Activated naive CD4-positive, alpha-beta T cell (primary cell): ENCODE measurements at places on chromosomes 2 and 18.

DNA sequence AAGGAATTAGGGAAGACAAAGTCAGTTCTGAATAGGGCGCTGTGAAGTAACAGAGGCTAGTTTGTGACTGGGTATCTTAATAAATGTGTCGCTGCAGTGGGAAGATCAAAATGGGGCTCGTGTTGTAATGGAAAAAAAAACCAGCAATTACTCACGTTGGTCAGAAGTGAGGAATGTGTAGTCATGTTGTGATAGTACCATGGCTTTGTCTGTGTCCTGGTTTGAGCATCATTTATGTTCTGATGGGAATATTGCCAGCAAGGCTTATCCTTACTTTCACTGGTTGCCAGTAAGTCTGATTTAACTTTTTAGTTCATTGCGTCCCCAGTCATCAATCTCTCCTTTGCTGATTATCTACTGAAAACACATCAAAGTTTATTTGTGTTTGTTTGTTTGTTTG is 467.6 kb downstream of the NYAP2 start:
- DNase-seq: no peak

DNA sequence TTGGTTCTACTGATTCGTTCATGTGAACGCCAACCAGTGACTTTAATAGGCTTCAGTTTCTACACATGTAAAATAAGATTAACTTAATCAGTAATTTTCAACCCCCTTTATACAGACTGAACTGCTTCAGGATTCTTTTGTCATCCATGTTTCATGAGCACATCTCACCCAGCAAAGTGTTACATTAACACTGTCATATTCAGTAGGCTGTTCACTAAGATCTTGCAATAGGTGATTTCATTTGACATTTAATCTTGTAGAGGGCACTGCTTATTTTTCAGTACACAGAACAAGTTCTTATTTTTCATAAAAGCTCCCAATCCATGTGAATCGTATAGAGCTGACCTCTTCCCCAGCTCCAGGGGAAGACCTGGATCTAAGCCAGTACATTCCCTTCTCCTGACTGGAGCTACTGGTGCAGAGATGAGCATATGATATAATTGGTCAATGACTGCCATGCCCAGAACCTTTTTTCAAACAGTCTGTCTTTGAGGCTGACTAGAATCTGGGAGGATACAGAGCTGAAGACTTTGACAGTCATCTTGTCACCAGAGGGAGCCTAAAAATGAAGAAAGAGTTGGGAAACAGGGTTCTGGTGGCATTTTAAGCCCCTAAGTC is 72.2 kb upstream of the CHRNA1 start:
- no peak for DNase-seq

GRCh38 chr2:127508023-127508630 is 18.2 kb downstream of the IWS1 start:
- no peak for DNase-seq

GRCh38 chr2:40004336-40004735 is 225.3 kb upstream of the THUMPD2 start:
- DNase-seq: no peak

DNA sequence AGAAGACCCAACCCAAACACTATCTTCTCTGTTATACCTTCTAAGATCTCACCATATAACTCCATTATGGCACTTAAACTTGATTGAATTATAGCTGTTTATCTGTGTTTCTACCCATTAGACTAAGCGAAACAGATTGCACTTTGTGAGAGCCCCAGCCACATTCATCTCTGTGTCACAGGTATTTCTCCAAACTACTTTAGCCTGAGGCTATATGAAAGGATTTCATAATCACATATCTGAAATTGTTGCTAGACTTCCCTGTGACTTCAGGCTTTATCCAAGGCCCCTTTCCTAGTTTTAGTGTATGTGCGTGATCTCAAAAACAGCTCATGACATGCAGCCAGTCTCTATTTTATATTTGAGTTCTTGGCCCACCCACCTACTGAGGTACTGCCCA is 745.0 kb upstream of the ACVR2A start:
- no peak for DNase-seq

GRCh38 chr18:2982022-2982421 is 30.9 kb downstream of the LPIN2 start:
- no peak for DNase-seq

- DNase-seq: no peak
These were observed 260.0 kb upstream of the HS6ST1 start for GRCh38 chr2:128578406-128579390.

GRCh38 chr2:181419129-181419855 is 37.9 kb upstream of the ITGA4 start:
- DNase-seq: no peak

DNA sequence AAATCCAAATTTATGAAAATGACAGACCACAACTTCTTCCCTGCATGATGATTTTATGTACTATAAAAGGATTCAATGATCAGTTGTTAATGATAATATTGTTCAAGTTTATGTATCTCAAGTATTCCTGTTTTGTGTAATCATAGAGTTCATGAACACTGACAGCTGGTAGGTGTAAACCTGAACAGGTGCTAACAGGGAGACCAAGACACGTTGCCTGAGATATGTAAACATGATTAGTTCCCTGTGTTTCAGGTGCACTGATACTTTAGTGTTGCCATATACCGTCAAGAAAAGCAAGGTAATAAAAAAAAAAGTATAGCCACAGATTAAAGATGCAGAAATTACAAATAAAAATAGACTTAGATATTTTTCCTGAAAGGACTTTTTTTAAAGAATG is 131.8 kb downstream of the BAZ2B start:
- no peak for DNase-seq

DNA sequence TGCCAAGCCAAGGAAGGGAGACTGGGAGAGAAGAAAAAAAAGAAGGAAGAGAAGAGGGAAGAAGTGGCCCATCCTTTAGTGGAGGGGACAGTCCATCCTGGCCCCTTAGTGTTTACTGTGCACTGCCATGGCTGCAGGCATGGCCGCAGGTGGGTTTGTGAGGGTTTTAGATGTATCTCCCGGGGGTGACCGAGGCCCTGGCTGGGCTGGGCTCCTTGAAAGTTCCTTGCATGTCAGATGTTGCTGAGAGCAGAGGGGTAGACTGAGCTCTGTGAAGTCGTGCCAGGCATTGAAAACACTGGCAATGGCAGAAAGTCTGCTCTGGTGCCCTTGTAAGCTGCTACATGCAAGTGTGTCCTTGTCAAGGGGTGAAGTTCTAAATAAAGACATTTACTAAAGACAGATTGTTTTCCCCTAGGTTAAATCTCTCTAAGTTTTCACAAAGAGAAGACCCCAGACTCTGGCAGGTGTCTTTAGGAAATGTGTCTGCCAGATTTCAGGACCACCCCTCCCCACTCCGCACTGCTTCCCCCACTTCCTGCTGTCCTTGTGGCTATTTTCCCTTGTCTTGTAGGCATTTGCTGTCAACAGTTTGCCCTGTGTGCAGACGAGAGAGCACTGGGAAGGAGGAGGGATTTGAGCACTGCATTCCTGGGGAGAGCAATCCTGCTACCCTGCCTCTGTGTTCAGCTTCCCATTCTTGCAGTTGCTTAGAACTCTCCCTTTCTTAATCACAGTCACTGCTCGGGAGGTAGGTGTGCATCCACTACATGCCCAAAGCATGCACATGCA is 68.4 kb downstream of the ACOXL start:
- no peak for DNase-seq

DNA sequence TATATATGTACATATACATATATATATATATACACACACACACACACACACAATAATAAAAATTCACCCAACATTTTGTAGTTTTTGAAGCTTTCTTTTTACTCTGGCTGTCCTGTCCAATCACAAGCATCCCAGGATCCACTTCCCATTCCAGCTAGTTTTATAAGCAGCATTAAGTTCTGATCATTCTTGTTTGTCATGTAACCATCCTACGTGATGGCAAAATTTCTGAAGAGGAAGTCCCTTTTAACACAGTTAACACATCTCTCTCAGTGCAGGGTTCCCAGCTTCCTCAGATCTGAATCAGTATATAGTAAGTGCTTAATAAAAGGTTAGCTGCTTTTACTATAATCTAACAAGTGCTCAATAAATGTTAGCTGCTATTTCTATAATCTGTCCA is 26.4 kb downstream of the MYOM1 start:
- no peak for DNase-seq

GRCh38 chr2:191155608-191156071 is 4.8 kb upstream of the STAT4 start:
- no peak for DNase-seq

GRCh38 chr2:191245046-191245868 is at the start of gene MYO1B:
MYO1B (plus strand) TSS chr2:191245404; CDS start chr2:191276896, 31,492 bp downstream.
- DNase-seq: no peak

GRCh38 chr2:83993873-83994632 is 465.0 kb downstream of the SUCLG1 start:
- no peak for DNase-seq

DNA sequence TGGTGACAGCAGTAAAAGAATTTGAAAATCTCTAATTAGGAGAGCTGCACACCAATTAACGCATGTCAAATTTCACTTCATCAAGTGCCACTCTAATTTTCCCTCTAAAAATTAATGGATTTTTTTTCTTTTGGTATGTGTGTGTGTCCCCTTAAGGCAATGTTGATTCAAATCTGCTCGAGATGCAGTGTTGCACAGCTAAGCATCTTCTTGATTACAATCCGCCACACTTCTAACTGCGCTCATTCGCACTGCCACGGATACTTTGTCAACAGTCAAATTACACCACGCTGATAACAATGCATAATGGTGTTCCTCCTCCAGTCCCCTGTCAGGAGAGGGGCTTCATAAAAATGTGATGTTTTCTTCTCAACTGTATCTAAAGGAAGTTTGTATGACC is 261.4 kb downstream of the MEIS1 start:
- no peak for DNase-seq

DNA sequence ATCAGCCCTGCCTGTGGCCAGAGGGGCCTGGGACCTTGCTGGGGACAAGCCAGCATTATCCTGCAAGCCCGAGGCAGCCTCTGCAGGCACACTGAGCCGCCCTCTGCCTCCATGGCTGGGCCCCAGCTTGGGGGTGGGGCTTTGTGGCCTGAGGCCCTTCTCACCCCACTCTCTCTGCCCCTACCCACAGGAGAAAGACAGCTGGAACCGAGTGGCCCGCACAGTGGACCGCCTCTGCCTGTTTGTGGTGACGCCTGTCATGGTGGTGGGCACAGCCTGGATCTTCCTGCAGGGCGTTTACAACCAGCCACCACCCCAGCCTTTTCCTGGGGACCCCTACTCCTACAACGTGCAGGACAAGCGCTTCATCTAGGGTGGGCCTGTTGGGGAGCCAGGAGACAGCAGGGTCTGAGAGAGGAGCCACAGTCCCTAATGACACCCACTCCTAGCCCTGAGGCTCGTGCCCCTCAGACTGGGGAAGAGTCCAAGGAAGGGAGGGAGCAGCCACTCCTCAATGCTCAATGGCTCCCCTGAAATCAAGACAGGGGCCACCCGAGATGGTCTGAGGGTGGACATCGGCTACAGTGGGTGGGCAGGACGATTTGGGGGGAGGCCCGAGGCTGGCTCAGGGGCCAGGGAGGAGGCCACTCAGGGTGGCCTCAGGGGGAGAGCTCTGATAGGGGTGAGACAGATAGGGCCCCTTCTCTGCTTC is 4.4 kb upstream of the CHRNG start:
- no peak for DNase-seq

- DNase-seq: no peak
These were observed 10.9 kb downstream of the POLI start for GRCh38 chr18:54280220-54280569.

DNA sequence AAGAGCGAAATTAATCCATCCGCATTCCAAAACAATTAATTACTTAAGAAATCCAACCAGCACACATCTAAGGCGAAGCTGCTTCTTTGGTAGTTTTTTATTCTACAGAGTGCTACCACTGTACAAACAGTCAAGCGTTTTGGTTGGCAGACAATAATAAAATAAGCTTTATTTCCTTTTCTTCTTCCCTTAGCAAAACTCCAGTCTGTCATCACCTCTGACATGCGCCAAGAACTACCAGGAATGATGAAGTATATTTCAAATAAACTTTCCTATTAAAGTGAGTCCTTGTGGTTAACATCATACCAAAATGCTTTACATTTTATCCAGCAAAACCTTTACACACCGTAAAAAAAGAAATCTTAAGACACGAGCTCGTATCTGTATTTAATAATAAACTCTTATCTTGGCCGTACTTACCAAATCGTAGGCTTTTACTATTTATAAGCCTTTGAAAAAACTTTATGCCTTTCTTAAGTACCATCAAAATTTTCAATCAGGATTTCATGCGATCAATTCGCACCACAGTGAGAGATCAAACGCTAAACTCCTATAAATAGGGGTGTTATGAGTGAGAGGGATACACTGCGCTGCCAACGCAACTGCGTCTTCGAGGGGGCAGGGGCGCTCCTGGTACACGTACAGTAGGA is 1.3 kb downstream of the ATL2 start:
- DNase-seq: no peak

DNA sequence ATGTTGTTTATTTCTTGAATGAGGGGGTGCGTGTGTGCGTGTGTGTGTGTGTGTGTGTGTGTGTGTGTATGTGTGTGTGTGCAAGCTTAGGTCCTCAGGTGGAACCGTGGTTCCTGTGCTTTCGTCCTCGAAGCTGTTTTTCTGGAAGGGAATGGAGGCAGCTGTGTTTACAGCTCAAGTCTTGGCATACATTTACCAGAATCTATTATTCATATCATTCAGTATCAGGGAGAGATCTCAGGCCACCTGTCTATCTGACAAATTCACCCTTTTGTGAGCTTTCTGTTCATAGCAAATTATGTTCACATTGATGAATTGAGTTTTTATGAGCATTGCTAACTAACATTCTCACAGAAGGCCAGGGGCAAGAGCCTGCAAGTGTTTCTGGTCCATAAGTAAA is 550.4 kb downstream of the ARHGAP15 start:
- DNase-seq: no peak

GRCh38 chr2:182375862-182376261 is 51.0 kb downstream of the PDE1A start:
- no peak for DNase-seq

GRCh38 chr18:31680433-31680811 is 4.0 kb downstream of the B4GALT6 start:
- DNase-seq: no peak

DNA sequence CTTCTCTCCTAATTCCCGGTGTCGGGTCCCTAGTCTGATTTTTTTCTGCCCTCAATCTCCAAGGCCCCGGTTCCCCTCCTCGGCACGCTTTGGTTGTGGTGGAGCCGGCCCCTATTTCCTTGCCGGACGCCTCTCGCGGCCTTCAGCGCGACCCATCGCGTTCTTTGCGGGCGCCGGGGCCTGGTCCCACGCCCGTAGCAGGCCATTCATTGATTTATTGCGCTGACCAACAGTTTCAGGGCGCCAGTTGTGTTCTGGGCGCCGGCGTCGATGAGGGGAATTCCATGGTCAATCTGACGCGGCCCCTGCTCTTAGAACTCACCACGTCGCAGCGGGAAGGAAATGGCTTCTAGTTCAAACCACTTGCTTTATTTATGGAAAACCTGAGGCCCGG is 396 bp downstream of the CNOT9 start:
- DNase-seq: no peak

- no peak for DNase-seq
These were observed 72.9 kb downstream of the XRCC5 start for GRCh38 chr2:216181953-216182461.

DNA sequence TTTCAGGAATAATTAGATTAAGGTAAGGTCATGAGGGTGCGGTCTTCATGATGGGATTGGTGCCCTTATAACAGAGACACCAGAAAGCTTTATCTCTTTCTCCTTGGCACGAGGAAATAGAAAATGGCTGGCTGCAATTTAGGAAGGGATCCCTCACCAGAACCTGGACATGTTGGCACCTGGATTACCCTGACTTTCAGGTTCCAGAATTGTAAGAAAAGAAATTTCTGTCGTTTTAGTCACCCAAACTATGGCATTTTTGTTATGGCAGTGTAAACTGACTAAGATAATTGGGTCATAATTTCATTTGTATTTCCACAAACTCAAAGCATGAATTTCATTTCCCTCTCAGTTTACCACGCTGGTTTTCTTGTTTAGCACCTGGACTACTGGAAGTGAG is 473.6 kb downstream of the PTH2R start:
- no peak for DNase-seq
